ENCODE measurements at places on chromosomes 13 and 19. TPM values are rescaled to one million over a fixed set of nuclear protein-coding genes. Genes with fewer than 3 reads are reported as not detected.

The ZNF667 gene
- total RNA-seq, result 1.8 TPM

DNA sequence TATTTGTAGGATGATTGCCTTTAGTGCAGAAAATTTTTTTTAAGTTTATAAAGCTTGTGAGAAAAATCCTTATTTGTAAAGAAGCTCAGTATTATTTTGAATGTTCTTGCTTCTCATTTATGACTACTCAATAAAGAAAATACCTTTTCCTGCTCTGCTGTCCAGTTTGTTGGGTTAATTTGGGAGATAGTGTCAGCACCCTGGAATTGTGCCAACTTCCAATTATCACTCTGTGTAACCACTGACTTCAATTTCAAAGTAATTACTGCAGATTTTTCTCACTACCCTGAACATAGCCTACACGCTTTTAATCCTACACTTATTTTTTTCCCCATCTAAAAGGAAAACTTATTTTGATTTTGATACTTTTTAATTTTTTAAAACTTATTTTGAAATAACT is 93.1 kb downstream of the GGACT start:
- no peaks in the 10 kb centered on the region for H3K36me3 ChIP-seq
- H3K4me3 ChIP-seq, result no peak overlapping the region
- H3K4me1 ChIP-seq, result peaks cover 36% of the 10 kb centered on the region
- DNase-seq, result no peak
- no peak overlapping the region for H3K27ac ChIP-seq

- peaks cover 21% of the 10 kb centered on the region for H3K27me3 ChIP-seq
- DNase-seq, result no peak
- H3K4me1 ChIP-seq, result peaks cover 6% of the 10 kb centered on the region
- H3K27ac ChIP-seq, result peak overlapping the region; percentile 35
- no peaks in the 10 kb centered on the region for H3K36me3 ChIP-seq
These were observed 50.6 kb downstream of the CELF5 start for GRCh38 chr19:3274942-3275582.

- H3K4me1 ChIP-seq, result peaks cover 20% of the 10 kb centered on the region
- no peak overlapping the region for H3K27ac ChIP-seq
- DNase-seq, result no peak
- H3K27me3 ChIP-seq, result peaks cover 10% of the 10 kb centered on the region
These were observed 109.5 kb downstream of the DNAJC15 start for GRCh38 chr13:43132911-43133310.

DNA sequence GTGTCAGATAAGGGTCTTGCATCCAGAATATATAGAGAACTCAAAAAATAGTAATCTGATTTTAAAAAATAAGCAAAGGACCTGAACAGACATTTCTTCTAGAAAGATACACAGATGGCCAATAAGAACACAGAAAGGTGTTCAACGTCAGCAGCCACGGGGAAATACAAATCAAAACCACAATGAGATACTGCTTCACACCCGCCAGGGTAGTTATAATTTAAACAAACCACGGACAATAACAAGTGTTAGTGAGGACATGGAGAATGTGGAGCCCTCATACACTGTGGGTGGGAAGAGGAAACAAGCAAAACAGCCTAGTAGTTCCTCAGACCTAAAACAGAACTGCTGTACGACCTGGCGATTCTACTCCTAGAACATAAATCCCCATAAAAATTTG is 26.7 kb upstream of the NAPA start:
- peaks cover 14% of the 10 kb centered on the region for H3K27me3 ChIP-seq
- H3K36me3 ChIP-seq, result no peaks in the 10 kb centered on the region
- no peak overlapping the region for H3K4me3 ChIP-seq
- DNase-seq, result no peak
- peaks cover 20% of the 10 kb centered on the region for H3K4me1 ChIP-seq

Measured in HFFc6 (cell line).